A549 treated with DMSO at 1 μM for 4 hours (cell line): ENCODE measurements at places on chromosomes 7 and 10. TPM values are rescaled to one million over a fixed set of nuclear protein-coding genes. Genes with fewer than 3 reads are reported as not detected.

Gene GCK
- not detected in 5 replicates for total RNA-seq

Gene C10orf53
- not detected in 5 replicates for total RNA-seq

Gene ZCWPW1
- total RNA-seq, result 1.2 to 1.8 TPM (median 1.5 TPM) in 5 replicates

Gene CLEC5A
- total RNA-seq, result not detected in 5 replicates

Gene CNTNAP2
- 0.02 to 0.06 TPM (median 0.06 TPM) in 3 of 5 replicates, not detected in the others for total RNA-seq

Gene CRPPA
- 0.34 to 0.97 TPM (median 0.79 TPM) in 5 replicates for total RNA-seq

Gene IRF5
- 12.8 to 17.4 TPM (median 14.7 TPM) in 5 replicates for total RNA-seq

Gene OSBPL3
- 10.3 to 14.2 TPM (median 12.4 TPM) in 5 replicates for total RNA-seq

Gene EIF5AL1
- 2.3 to 5.1 TPM (median 2.8 TPM) in 5 replicates for total RNA-seq

Gene TAS2R4
- 0.12 to 0.33 TPM (median 0.13 TPM) in 5 replicates for total RNA-seq

Gene FUOM
- 11.4 to 16.0 TPM (median 13.1 TPM) in 5 replicates for total RNA-seq

Gene RNF32
- 0.91 to 1.4 TPM (median 1.2 TPM) in 5 replicates for total RNA-seq

Gene INA
- 19.4 to 32.1 TPM (median 28.1 TPM) in 5 replicates for total RNA-seq

Gene PNLIPRP1
- total RNA-seq, result not detected in 5 replicates

Gene NUTM2E
- 0.36 to 0.43 TPM (median 0.40 TPM) in 5 replicates for total RNA-seq

Gene DOCK1
- 20.1 to 27.8 TPM (median 27.3 TPM) in 5 replicates for total RNA-seq

Gene CHRM2
- total RNA-seq, result not detected in 5 replicates

Gene PPP1R3A
- total RNA-seq, result not detected in 5 replicates

Gene SPDYE18
- 0.11 to 0.23 TPM (median 0.22 TPM) in 4 of 5 replicates, not detected in the other for total RNA-seq

Gene ARHGAP21
- total RNA-seq, result 47.1 to 68.2 TPM (median 59.9 TPM) in 5 replicates

Gene RNF133
- not detected in 5 replicates for total RNA-seq

Gene CPED1
- total RNA-seq, result 0.02 to 0.07 TPM in 2 of 5 replicates, not detected in the others

Gene PRTFDC1
- total RNA-seq, result 17.0 to 23.8 TPM (median 18.2 TPM) in 5 replicates

Gene CRYGN
- not detected in 5 replicates for total RNA-seq

Gene HOXA11
- total RNA-seq, result 0.63 to 1.2 TPM (median 0.79 TPM) in 5 replicates

Gene HSPB1
- total RNA-seq, result 667 to 1,061 TPM (median 898 TPM) in 5 replicates

Gene TDRD1
- not detected in 5 replicates for total RNA-seq

Gene ADAMTS14
- total RNA-seq, result 0.08 to 0.11 TPM (median 0.08 TPM) in 5 replicates

Gene APBB1IP
- 8.5 to 10.9 TPM (median 10.4 TPM) in 5 replicates for total RNA-seq

Gene ATG9B
- 0.14 to 0.84 TPM (median 0.60 TPM) in 5 replicates for total RNA-seq

Gene SPDYE16
- total RNA-seq, result 0.10 TPM in 1 of 5 replicates, not detected in the others

Gene ZNF804B
- total RNA-seq, result not detected in 5 replicates

Gene THSD7A
- total RNA-seq, result 1.7 to 3.2 TPM (median 2.8 TPM) in 5 replicates

Gene PIP
- not detected in 5 replicates for total RNA-seq

Gene FZD1
- 2.4 to 2.9 TPM (median 2.6 TPM) in 5 replicates for total RNA-seq

Gene KCNMA1
- 42.4 to 95.9 TPM (median 75.8 TPM) in 5 replicates for total RNA-seq

Gene SLC16A9
- total RNA-seq, result 0.07 to 0.17 TPM (median 0.14 TPM) in 5 replicates

Gene NEUROD6
- total RNA-seq, result not detected in 5 replicates

Gene BET1
- 22.2 to 34.2 TPM (median 26.1 TPM) in 5 replicates for total RNA-seq

Gene DNAH11
- total RNA-seq, result 0.02 to 0.26 TPM (median 0.10 TPM) in 5 replicates

Gene KCP
- total RNA-seq, result 0.08 to 0.31 TPM (median 0.17 TPM) in 5 replicates

Gene EN2
- total RNA-seq, result 0.47 to 1.3 TPM (median 0.99 TPM) in 5 replicates

Gene HPSE2
- total RNA-seq, result not detected in 5 replicates

Gene ZRANB1
- total RNA-seq, result 8.0 to 10.8 TPM (median 10.4 TPM) in 5 replicates

Gene ARID5B
- total RNA-seq, result 1.8 to 2.8 TPM (median 2.0 TPM) in 5 replicates
